NCI-H2171 (cell line): ENCODE measurements at places on chromosomes 16 and 17.

GRCh38 chr17:29074488-29074887 lies 31.5 kb downstream of the PIPOX start:
- no peak for DNase-seq

DNA sequence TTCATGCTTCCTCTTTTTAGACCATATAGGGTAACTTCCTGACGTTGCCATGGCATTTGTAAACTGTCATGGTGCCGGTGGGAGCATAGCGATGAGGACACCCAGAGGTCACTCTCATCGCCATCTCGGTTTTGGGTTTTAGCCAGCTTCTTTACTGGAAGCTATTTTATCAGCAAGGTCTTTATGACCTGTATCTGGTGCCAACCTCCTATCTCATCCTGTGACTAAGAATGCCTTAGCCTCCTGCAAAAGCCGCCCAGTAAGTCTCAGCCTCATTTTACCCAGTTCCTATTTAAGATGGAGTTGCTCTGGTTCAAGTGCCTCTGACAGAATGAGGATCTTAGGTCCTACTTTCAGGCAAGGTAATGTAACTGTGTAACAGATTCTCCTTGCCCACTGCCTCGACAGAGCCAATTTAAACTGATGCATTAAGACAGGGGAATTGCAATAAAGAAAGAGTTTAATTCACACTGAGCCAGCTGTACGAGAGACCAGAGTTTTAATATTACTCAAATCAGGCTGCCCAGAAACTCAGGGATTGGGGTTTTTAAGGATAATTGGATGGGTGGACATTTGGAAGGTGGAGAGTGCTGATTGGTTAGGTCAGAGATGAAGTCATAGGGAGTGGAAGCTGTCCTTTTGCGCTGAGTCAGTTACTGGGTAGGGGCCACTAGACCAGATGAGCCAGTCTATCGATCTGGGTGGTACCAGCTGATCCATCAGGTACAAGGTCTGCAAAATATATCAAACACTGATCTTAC lies 59.9 kb upstream of the ATF7IP2 start:
- no peak for DNase-seq

DNA sequence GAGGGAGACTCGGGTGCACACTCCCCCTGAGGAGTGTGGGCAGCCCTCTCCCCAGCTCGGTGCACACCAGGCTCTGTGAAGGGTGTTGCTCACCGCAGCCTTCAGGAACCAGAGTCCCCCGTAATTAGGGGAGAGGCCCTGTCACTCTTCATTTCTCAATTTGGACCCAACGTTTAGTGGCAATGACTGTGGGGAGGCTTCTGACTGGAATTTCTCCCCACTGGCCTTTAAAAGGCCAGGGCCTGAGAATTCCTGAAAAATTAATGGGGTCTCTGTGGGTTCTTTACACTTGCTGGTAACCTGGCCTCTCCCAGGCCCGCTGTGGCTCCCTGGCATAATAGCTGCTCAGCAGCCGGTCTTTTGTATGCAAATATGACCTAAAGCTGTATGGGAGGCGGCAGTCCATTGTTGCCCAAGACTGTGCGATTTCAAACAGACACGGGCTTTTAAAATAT lies 209.7 kb downstream of the MSI2 start:
- DNase-seq, result no peak

- DNase-seq, result no peak
Measured at GRCh38 chr16:73142053-73142854, 94.3 kb upstream of the ZFHX3 start.

GRCh38 chr16:58034774-58035173 lies 9.2 kb downstream of the MMP15 start:
- DNase-seq, result no peak

DNA sequence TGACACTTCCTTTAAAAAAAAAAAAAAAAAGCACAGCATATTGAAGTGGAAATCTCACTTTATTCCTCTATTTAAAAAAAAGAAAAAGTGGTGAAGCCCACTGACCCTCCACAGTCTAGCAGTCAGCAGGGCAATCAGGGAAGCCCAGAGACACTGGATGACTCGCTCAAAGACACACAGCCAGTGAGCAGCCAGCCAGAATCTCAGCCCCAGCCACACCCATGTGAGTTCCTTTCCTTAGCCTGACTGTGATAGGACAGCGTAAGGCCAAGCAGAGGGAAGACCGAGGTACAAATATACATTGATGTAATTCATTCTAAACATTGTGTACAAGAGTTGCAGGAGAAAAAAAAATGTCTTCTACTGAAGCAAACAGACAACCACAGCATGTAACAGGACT lies 22.5 kb downstream of the XPO6 start:
- DNase-seq, result no peak

- no peak for DNase-seq
Measured at GRCh38 chr17:17098551-17099179, 56.4 kb downstream of the MPRIP start.

GRCh38 chr16:89038221-89038721 lies 55.4 kb upstream of the ACSF3 start:
- no peak for DNase-seq

GRCh38 chr16:57711-58110 lies 4.1 kb downstream of the SNRNP25 start:
- DNase-seq, result no peak

DNA sequence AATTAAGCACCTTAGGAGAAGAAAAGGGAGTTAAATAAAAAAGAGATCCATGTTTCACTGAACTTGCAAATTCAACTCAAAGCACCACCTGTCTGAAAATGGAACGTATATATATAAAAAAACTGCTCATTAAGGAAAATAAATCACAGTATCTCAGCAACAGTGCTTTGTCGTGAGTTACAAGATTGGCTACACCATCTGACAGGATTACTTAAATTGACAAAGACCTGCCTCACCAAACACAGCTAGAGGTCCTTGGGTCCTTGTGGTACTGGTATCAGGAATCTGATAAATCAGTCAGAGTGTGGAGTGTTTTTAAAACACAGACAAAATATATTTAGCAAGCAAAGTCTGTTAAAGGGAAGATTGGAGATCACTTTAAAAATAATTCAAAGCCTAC lies 63.9 kb downstream of the KANSL1 start:
- no peak for DNase-seq

DNA sequence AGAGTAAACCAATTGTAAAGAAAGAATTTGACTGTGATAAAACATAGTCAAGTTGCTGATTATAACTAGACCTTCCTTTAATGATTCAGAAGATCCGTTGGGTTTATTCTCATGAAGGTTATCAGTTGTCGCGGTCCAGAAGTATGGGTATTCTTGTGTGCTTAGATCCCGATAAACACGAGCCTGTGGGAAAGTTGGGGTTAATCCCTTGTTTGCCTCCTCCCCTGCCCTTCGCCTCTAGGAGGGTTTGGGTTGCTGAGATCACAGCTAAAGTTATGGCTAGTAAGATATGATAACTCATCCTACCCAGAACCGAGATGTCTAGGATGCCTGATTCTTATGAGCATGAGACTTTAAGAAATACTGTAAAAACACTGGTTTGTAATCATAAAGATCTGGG lies 66.8 kb downstream of the GPRC5B start:
- DNase-seq, result no peak

- no peak for DNase-seq
Measured at GRCh38 chr17:50499270-50499669, 9.0 kb upstream of the MYCBPAP start.

DNA sequence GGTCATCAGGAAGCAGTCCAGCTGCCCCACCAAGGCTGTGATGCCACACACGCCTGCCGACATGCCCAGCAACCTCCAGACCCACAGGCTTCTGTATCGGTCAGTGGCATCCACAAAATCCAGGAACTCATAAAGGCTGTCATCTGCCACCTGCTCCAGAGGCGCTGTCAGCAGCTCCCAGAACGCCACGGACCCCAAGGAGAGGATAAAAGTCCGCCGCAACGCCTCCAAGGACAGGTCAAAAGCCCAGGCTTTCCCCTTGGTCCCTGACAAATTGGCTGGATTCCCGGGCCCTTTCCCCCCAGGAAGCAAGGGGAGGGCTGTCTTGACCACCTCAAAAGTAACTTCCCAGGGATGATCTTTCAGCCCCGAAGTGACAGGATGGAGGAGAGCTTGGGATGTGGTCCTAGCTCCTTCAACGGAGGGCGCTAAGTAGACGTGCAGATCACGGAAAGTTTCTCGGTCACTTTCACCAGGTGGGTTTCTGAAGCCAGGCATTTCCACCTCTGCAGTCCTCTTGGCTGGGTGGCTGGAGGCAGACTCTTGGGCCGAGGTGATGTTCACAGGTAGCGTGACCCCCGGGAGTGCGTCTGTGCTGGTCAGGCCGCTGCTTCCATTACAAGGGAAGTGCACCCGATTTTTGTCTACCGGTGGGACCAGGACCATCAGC lies 854 bp downstream of the MFSD6L start:
- DNase-seq, result no peak

GRCh38 chr17:59439262-59439661 lies 107.8 kb downstream of the YPEL2 start:
- DNase-seq, result no peak

DNA sequence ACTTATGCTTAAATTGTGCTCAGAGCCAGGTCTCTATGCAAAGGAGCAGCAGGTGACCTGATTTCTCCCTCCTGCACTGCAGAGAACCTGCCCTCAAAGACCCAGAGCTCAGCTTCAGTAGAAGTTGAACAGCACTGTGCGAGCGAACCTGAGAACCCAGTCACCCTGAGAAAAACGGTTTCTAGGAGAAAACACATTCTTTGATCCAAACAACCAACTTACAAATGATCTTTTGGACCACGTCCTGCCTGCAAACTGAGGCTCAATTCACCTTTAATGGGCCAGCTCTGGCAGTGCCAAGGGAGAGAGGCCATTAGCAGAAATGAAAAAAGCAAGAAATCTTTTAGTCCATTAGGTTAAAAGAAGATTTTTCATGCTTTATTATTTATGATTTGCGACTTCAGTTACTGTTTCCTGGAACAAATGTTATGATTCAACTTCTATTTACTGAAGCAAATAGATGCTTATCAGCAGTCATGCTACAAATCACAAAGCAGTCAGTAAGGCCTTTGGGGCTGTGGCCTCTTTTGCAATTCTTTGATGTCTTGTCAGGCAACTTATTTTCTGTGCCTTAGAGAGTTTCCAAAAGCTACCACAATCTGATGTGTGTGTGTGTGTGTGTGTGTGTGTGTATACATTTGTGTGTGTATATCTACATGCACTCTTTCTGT lies 65.7 kb upstream of the LRRC37A3 start:
- DNase-seq, result no peak

- no peak for DNase-seq
Measured at GRCh38 chr17:56707312-56708219, 114.1 kb downstream of the NOG start.

DNA sequence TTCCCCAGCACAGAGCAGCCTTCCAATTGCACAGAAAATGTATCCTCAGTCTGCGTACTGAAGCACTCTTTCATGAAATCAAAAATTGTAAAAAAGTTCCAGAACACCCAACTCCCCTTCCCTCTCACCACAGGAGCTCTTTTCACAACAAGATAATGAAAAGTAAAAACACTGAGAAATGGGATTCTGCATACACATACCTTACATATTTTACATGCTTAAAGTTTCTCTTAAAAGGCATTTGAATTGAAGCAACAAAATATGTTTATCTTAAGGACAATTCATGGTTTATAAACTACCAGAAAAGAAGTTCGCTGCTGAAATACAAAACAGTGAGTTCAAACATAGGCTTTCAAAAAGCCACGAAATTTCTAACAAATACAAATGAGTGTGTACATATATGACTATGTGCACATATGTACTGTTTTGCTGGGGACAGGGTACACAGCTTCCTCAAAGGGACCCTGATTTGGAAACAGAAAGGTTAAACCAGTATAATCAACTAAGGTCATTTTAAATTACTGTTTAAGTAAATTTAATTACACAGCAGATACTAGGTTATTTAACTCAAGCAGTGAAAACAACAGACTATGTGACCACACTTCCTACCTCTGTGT lies 33.8 kb downstream of the COG1 start:
- no peak for DNase-seq

GRCh38 chr16:19164285-19164684 lies 3.8 kb upstream of the SYT17 start:
- DNase-seq, result no peak

GRCh38 chr16:57635266-57636097 lies 7.1 kb downstream of the ADGRG1 start:
- no peak for DNase-seq

GRCh38 chr17:45893725-45894021 lies 681 bp upstream of the MAPT start:
- no peak for DNase-seq

- DNase-seq, result no peak
Measured at GRCh38 chr17:7633093-7633492, 3.2 kb downstream of the SHBG start.

DNA sequence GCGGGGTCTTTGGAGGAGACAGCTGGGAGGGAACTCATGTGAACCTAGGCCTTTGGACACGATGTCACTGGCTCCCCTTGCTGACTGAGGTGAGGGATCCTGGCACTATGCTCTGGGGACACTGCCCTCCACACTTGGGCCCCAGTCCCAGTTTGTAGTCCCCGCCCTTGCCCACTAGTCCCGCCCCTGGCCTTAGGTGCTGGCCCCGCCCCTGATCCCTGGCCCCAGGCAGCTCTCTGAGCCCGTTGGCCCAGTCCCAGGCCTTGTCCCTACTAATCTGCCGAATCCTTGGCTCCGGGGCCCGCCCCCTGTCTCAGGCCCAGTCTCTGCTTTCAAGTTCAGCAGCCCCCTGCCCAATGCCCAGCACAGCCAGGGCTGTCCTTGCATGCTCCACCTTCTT lies 61.0 kb downstream of the SMPD3 start:
- no peak for DNase-seq

- DNase-seq, result no peak
Measured at GRCh38 chr17:76539631-76540271, at the start of gene PRCD. Gene PRCD, plus strand, starts transcription at chr17:76540044. Its CDS starts 98 bp downstream, at chr17:76540142.

- no peak for DNase-seq
Measured at GRCh38 chr16:65200857-65201256, 79.0 kb upstream of the CDH11 start.

DNA sequence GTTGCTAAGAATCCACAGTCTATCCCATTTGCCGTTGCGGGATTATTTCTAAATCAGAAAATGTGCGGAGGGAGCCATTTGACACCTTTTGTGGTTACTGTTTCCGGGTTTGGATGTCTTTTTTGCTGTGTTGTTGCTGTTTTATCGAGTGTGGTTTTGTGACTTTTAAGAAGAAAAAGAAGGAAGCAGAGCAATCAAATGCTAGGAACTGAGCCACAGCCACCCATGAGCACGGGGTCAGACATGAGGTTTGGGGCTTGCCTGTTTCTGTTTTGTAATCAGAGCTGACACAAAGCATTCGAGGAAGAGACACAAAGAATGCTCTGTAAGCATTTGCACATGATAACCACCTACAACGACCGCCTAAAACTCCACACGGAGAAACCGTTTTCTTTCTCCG lies 53.1 kb upstream of the CHMP6 start:
- no peak for DNase-seq

GRCh38 chr16:77009453-77009852 lies 181.5 kb upstream of the MON1B start:
- DNase-seq, result no peak

GRCh38 chr17:7356072-7356549 lies 1.2 kb downstream of the TMEM95 start:
- DNase-seq, result no peak

- DNase-seq, result no peak
Measured at GRCh38 chr16:2815299-2815771, 1.7 kb upstream of the PRSS21 start.

GRCh38 chr16:53528797-53529196 lies 25.8 kb upstream of the AKTIP start:
- no peak for DNase-seq

GRCh38 chr17:80297996-80298560 lies 37.4 kb downstream of the RNF213 start:
- DNase-seq, result no peak
